Smooth muscle cell of the coronary artery (primary cell): ENCODE measurements at places on chromosomes 2 and 18. TPM values are rescaled to one million over a fixed set of nuclear protein-coding genes. Genes with fewer than 3 reads are reported as not detected.

MAP2 gene
- total RNA-seq = 0.82 and 16.0 TPM in 2 replicates

SERPINB11 gene
- total RNA-seq = 0.12 TPM in 1 of 2 replicates, not detected in the other

TDRD15 gene
- not detected in 2 replicates for total RNA-seq

CRACDL gene
- total RNA-seq = 1.2 TPM in 1 of 2 replicates, not detected in the other

LINC00305 gene
- not detected in 2 replicates for total RNA-seq

MITD1 gene
- total RNA-seq = 18.9 and 28.9 TPM in 2 replicates

ERBB4 gene
- under 0.01 and 5.0 TPM in 2 replicates for total RNA-seq

MYL1 gene
- not detected in 2 replicates for total RNA-seq

ALKAL2 gene
- not detected in 2 replicates for total RNA-seq

CACNB4 gene
- total RNA-seq = 0.15 and 10.5 TPM in 2 replicates

UGT1A5 gene
- total RNA-seq = not detected in 2 replicates

QPCT gene
- total RNA-seq = 2.2 and 13.6 TPM in 2 replicates

HRH4 gene
- 0.08 and 0.12 TPM in 2 replicates for total RNA-seq

ACMSD gene
- not detected in 2 replicates for total RNA-seq

PROC gene
- total RNA-seq = 0.30 TPM in 1 of 2 replicates, not detected in the other

SCYGR4 gene
- under 0.01 TPM in 1 of 2 replicates, not detected in the other for total RNA-seq

NFE2L2 gene
- 53.1 and 61.8 TPM in 2 replicates for total RNA-seq

IL1RN gene
- 0.08 TPM in 1 of 2 replicates, not detected in the other for total RNA-seq

ALPG gene
- total RNA-seq = not detected in 2 replicates

CAPN14 gene
- 0.08 and 0.12 TPM in 2 replicates for total RNA-seq

ASPRV1 gene
- total RNA-seq = 0.12 and 0.15 TPM in 2 replicates

PIEZO2 gene
- total RNA-seq = 2.1 and 5.3 TPM in 2 replicates

MC5R gene
- total RNA-seq = not detected in 2 replicates

GRP gene
- not detected in 2 replicates for total RNA-seq

NCKAP1 gene
- 105 and 149 TPM in 2 replicates for total RNA-seq

NT5C1B gene
- not detected in 2 replicates for total RNA-seq
